Right atrium auricular region (tissue), 2 donors: ENCODE measurements at places on chromosomes 5 and 9.

DNA sequence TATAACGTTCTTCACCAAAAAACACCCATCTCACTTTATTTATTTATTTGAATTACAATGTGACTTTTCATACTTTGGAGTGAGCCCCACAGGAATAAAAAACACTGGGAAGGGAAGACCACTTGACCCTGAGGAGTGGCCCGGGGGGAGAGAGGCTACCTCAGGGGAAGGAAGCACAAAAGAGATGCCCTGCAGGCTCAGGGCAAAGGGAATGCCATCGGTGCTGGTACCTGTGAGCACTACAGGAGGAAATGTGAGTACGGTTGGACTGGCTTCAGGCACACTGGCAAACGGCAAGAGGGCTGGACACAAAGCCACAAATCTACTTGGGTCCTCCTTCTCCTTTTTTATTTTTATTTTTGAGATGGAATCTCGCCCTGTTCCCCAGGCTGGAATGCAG, 363.9 kb upstream of the KLF4 start:
- no peak for DNase-seq

- no peak for DNase-seq
Measured at GRCh38 chr9:78030553-78031443, 813 bp downstream of the GNAQ start.

DNA sequence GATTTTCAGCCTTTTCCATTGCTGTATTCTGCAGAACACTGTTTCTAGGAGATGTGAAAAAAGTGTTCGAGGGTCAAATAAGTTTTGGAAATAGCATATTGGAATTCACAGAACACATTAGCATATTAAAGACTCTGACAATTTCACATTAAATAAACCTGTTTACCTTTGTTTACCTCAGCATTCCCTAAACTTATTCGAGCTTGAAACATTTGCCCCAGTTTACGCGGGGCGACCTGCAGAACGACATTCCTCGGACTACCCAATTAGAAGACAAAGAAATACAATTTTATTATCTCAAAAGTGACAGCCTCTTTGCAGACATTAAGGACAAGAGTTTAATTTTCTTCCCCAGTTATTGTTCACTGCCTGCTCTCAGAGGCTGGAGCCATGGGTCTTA, 110.3 kb upstream of the NFIB start:
- no peak for DNase-seq

DNA sequence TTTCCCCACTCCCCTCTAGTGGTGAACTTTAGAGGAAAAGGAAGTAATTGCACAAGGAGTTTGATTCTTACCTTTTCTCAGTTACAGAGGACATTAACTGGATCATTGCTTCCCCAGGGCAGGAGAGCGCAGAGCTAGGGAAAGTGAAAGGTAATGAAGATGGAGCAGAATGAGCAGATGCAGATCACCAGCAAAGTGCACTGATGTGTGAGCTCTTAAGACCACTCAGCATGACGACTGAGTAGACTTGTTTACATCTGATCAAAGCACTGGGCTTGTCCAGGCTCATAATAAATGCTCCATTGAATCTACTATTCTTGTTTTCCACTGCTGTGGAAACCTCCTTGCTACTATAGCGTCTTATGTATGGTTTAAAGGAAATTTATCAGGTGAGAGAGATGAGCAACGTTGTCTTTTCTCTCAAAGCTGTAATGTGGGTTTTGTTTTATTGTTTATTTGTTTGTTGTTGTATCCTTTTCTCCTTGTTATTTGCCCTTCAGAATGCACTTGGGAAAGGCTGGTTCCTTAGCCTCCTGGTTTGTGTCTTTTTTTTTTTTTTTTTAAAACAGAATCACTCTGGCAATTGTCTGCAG, 25.3 kb downstream of the SLC22A5 start:
- DNase-seq: no peak

GRCh38 chr5:61330341-61330844, 1.7 kb upstream of the ZSWIM6 start:
- DNase-seq: no peak

DNA sequence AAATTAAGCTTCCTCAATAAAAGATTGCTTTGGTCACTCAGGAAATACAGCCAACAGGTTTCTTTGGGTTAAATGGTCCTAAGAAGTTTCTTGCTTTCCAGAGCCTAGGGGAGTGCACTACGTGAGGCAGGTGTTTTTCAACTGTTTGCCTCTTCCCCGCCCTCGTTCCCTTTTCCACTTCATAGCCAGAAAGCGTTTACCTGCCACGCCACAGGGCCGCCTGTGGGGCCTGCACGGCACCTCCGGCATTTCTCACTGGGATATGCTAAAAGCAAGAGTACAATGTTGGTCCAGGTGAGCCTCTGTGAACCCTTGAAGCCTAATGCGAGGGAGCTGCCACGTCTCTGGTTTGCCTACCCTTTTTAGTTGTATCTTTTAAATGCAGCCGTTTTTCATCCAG, 167.6 kb upstream of the OTULINL start:
- DNase-seq: no peak

- no peak for DNase-seq
Measured at GRCh38 chr5:126693806-126694205, 83.1 kb upstream of the LMNB1 start.
